ENCODE measurements at places on chromosomes 2 and 18. TPM values are rescaled to one million over a fixed set of nuclear protein-coding genes. Genes with fewer than 3 reads are reported as not detected.

COL5A2 gene
- 21.5 TPM for total RNA-seq

SKOR2 gene
- total RNA-seq: not detected

COPS9 gene
- total RNA-seq: 100.0 TPM

NRP2 gene
- total RNA-seq: 3.8 TPM

All from left colon (tissue), 2 donors.